ENCODE measurements at places on chromosomes 12 and 14.

DNA sequence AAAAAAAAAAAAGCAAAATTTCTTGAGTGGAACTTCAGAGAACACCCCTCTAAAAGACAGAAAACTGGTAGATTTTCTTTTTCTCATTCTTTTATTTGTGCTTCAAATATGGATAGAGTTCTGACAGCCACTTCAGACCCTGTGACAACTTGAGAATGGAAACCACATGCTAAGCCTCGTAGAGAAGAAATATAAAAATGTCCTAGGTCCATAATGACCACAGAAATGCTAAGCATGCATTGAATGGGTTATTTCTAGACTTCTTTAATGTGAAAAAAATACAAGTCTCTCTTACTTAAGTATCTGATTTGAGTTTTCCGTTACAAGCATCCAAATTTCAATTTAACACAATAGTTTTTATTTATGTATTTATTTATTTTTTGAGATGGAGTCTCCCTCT, 28.3 kb upstream of the DIO2 start:
- no peak for DNase-seq

GRCh38 chr14:102973706-102974285, 51.3 kb downstream of the AMN start:
- no peak for DNase-seq

GRCh38 chr14:91277546-91278382, 33.3 kb upstream of the GPR68 start:
- no peak for DNase-seq

- no peak for DNase-seq
These were observed 16.4 kb downstream of the BBOF1 start for GRCh38 chr14:74035556-74035955.

DNA sequence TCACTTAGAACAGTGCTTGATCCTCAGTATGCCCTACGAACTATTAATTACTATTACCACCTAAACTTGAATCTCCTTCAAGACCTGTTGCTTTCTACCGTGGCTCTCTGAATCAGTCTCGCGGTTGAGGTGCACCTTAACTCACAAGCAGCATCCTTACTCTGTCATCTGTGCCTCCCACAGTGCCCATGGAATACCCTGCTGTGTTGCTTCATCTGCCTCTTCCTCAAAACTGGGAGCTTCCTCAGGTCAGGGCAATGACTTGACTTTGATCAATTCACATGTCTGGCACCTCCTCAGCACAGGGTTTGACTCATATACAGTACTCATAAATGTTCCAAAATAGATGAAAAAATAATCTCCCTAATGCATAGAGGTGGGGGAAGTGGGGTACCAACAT, 305.9 kb downstream of the NUAK1 start:
- DNase-seq, result no peak

DNA sequence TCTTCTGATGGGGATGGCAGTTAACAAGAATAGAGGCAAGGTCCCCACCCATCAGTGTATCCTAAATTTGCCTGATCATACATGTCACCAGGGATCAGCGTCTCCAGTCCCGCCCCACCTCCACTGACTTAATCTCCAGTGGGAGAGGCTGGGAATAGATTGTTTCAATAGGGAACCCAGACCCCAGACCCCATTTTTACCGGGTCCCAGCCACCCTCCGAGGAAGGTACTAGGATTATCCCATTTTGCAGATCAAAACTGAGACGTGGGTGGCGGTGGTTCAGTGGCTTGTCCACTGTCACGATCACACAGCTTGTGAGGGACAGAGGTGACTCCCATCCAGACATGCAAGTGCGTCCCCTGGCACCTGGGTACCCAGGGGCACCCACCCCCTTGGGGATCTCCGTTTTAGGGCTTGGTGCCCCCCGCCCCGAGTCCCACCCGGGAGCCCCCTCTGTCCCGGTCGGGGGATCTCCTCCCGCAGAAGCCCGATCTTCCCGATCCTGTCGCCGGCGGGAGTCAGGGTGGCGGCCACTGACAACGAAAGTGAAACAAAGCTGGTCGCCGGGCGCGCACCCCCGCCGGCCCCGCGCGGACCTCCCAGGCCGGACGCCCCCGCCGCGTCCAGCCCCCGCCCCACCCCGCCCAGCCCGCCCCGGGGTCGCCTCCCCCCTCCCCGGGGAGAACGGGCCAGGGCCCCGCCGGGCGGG, 523 bp downstream of the WSB2 start:
- no peak for DNase-seq

- DNase-seq, result no peak
These were observed 6.9 kb upstream of the SYCP3 start for GRCh38 chr12:101746196-101746595.
